GM20000 (cell line): ENCODE measurements at places on chromosomes 2 and 18.

DNA sequence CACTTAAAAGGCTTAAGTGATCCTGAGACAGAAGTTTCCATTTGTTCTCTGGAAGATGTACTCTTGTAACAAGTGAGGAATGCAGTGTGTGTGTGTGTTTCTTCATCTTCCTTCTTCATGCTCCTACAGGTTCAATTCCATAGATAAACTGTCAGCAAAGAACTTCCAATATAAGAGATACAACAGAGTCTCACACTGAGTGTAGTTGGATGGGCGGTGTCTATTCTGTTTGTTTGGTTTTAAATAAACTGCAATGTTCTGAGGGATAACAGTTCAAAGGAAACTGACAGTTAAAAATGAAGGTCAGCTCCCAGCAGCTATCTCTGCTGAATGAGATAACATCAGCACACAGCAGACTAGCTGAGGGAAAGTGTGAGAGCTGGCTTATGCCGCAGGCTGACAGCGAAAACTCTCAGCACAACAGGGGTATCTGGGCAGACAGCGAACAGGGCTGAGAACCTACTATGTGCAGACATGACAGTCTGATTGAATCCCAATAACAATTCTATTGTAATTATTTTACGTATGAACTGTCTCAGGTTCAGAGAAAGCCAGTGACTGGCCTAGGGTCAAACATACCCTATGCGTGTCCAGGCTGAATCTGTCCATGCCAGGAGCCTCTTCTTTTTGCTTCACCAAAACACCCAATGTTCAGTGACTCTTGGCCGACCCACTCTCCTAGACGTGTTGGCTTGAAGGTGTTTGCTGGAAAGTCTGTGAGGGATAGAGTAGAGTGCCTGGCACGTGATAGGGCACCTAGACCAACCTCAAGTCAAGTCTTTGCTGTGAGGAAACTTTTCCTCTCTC lies 201.9 kb upstream of the TRIB2 start:
- DNase-seq = no peak

DNA sequence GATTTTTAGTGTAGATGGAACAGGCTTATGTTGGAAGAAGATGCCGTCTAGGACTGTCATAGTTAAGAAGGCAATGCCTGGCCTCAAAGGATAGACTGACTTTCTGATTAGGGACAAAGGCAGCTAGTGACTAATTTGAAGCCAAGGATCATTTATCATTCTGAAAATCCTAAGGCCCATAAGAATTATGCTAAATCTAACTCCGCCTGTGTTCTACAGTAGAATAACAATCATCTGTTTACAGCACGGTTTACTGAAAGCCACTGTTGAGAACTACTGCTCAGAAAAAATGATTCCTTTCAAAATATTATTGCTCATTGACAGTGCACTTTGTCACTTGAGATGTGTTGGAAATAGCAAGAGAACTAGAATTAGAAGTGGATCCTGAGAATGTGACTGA lies 44.5 kb downstream of the BABAM2 start:
- no peak for DNase-seq

DNA sequence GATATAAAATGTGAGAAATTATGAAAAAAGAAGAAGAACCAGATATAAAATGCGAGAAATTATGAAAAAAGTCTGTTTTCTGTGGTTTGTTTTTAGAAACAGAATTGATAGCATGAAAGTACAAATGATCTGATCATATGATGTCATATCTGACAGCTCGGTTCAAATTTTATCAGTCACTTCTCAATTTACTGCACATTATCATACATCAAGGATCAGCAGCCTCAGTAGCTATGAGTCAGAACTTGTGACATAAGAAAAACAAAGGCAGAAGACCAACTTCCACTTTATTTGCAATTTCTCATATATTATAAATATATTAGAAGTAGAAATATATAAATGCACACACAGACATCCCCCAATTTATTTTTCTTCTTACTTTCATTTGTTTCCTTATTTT lies 634.0 kb downstream of the LRP1B start:
- DNase-seq = no peak

DNA sequence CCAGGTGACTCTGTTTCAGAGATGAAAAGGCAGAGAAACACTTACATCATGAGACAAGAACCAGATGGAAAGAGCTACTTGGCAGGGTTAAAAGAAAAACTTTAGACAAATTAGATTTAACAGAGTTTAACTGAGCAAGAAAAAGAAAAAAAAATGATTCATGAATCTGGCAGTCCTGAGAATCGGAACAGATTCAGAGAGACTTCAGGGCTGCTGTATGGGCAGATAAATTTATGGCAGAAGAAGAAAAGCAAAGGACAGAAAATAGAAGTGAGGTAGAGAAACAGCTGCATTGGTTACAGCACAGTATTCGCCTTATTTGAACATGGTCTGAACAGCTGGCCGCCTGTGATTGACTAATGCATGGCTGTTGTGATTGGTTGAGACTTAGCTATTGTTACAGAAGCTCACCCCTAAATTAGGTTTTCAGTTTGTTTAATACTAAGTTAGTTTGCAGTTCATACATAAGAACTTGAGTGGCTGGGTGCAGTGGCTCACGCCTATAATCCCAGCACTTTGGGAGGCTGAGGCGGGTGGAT lies 43.0 kb upstream of the RHOB start:
- DNase-seq = no peak

- no peak for DNase-seq
Measured at GRCh38 chr2:40128796-40129195, 323.1 kb downstream of the SLC8A1 start.
